ENCODE measurements at places on chromosomes 6 and 20. TPM values are rescaled to one million over a fixed set of nuclear protein-coding genes. Genes with fewer than 3 reads are reported as not detected.

The EDEM2 gene
- total RNA-seq = 15.5 TPM

The NR2E1 gene
- not detected for total RNA-seq

The TTK gene
- total RNA-seq = 51.1 TPM

The FAM83D gene
- 13.6 TPM for total RNA-seq

DNA sequence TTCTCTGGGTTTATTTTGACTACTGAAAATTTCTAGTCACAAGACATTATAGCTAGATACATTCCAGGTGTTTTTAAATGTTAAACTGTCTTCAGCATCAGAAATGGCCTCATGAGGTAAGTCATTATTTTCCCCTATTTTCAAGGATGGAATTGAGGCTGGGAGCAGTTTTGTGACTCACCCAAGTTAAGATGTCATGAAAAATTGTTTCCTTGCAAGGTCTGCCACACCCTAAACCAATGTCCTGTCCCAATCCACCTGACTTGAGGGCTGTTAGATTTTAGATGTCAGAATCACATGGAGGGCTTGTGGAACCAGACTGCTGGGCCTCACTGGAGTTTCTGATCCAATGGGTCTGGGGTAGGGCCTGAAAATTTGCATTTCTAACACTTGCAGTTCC lies 16.9 kb downstream of the SLC22A3 start:
- H3K27me3 ChIP-seq = peaks cover 3% of the 10 kb centered on the region
- no peak overlapping the region for H3K4me3 ChIP-seq
- H3K27ac ChIP-seq = no peak overlapping the region

- no peak overlapping the region for H3K4me3 ChIP-seq
- H3K27ac ChIP-seq = no peak overlapping the region
- H3K36me3 ChIP-seq = no peaks in the 10 kb centered on the region
- peaks cover 6% of the 10 kb centered on the region for H3K4me1 ChIP-seq
- no peak for DNase-seq
These were observed 166.1 kb downstream of the GRM4 start for GRCh38 chr6:33979750-33980149.

The BMP6 gene
- total RNA-seq = 0.36 TPM

The CLVS2 gene
- total RNA-seq = not detected

GRCh38 chr6:7631466-7631865 lies 41.5 kb downstream of the SNRNP48 start:
- H3K27me3 ChIP-seq = no peaks in the 10 kb centered on the region
- DNase-seq = no peak
- H3K4me3 ChIP-seq = no peak overlapping the region
- no peaks in the 10 kb centered on the region for H3K4me1 ChIP-seq

The ARMC2 gene
- 3.9 TPM for total RNA-seq

The PDE10A gene
- total RNA-seq = not detected

- no peak overlapping the region for H3K27ac ChIP-seq
- no peak overlapping the region for H3K4me3 ChIP-seq
- H3K36me3 ChIP-seq = no peaks in the 10 kb centered on the region
- no peaks in the 10 kb centered on the region for H3K27me3 ChIP-seq
- H3K4me1 ChIP-seq = peaks cover 72% of the 10 kb centered on the region
These were observed 47.8 kb downstream of the ELOVL5 start for GRCh38 chr6:53300656-53301551.

DNA sequence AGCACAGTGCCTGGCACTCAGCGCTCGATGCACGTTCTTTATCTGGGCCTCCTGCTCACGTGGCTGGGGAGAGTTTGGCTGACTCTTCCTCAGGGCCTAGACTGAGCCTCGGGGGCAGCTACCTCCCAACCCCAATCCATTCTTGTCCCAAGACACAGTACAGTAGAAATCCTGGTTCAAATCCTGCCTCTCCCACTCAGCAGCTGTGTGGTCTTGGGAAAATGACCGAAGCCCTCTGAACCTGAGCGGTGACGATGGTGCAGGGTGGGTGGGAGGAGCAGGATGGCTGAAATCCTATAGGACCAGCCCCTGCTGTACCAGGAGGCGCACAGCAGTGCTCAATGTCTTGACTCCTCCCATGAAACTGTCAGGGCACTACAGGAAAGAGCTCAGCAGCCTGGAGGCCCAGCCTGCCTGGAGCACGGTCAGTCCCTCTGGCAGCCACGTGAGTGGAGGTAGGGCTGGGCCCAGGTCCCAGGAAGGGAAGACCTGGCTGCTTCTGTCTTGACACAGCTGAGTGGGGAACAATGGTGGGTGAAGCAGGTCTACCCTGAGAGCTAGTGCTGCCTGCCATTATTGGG lies 31.5 kb downstream of the PDRG1 start:
- H3K4me1 ChIP-seq = peaks cover 3% of the 10 kb centered on the region
- no peak overlapping the region for H3K4me3 ChIP-seq
- no peak for DNase-seq
- H3K36me3 ChIP-seq = no peaks in the 10 kb centered on the region
- no peak overlapping the region for H3K27ac ChIP-seq

DNA sequence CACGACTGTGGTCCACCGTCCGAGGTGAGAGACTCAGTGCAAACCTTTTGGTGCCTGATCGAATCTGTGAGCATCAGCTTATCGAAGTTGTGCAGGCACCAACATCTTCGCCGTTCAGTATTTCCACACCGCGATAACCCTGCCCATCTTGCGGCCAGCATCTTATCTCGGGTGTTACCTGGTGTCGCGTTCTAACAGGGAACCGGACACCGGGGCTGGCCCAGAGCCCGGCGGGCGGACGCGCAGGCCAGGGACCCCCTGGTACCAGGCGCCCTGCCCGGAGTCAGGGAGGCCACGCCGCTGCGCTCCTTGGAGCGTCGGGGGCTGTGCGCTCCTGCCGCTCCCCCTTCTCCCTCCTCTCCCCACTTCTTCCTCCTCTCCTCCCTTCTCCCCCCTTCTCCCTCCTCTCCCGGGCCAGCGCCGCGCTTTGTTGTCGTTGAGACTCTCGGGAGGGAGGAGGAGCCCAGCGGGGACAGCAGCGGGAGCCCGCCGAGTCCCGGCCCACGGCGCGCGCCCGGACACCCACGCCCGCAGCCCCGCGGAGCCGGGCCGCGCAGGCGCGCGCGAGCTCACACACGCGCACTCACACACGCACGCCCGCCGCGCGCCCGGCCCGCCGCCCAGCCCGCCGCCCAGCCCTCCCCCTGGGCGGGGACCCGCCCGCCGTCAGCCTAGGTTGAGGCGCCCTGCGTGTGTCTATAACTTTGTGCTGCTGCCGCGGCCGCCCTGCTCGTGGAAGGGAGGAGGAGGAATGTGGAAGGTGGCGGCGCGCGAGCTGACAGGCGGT lies 1.4 kb upstream of the FOXO3 start:
- H3K4me1 ChIP-seq = peaks cover 22% of the 10 kb centered on the region
- peaks cover 10% of the 10 kb centered on the region for H3K27me3 ChIP-seq
- H3K36me3 ChIP-seq = peaks cover 3% of the 10 kb centered on the region
- peak; percentile 78 for DNase-seq
- H3K27ac ChIP-seq = peak overlapping the region; percentile 89
- H3K4me3 ChIP-seq = peak overlapping the region; percentile 88

The DCDC2 gene
- not detected for total RNA-seq

GRCh38 chr6:90074161-90074850 lies 180.0 kb downstream of the GJA10 start:
- H3K4me1 ChIP-seq = peaks cover 99% of the 10 kb centered on the region
- H3K27ac ChIP-seq = peak overlapping the region; percentile 94
- no peak for DNase-seq

The SAMD3 gene
- 2.3 TPM for total RNA-seq

The GTSF1L gene
- not detected for total RNA-seq

- no peaks in the 10 kb centered on the region for H3K4me1 ChIP-seq
- no peak overlapping the region for H3K27ac ChIP-seq
- H3K27me3 ChIP-seq = peaks cover 4% of the 10 kb centered on the region
These were observed 11.8 kb upstream of the CAP2 start for GRCh38 chr6:17381424-17382147.

The SYCP2 gene
- 1.5 TPM for total RNA-seq

The PKIB gene
- 0.67 TPM for total RNA-seq

The ENPP1 gene
- total RNA-seq = 0.19 TPM

The CRISP3 gene
- total RNA-seq = not detected

GRCh38 chr6:118830691-118831090 lies 63.3 kb upstream of the ASF1A start:
- no peaks in the 10 kb centered on the region for H3K27me3 ChIP-seq
- H3K27ac ChIP-seq = no peak overlapping the region
- no peak for DNase-seq
- H3K4me3 ChIP-seq = no peak overlapping the region
- H3K4me1 ChIP-seq = peaks cover 2% of the 10 kb centered on the region

- no peak overlapping the region for H3K4me3 ChIP-seq
- H3K27me3 ChIP-seq = no peaks in the 10 kb centered on the region
- DNase-seq = no peak
- H3K36me3 ChIP-seq = no peaks in the 10 kb centered on the region
- H3K4me1 ChIP-seq = no peaks in the 10 kb centered on the region
- no peak overlapping the region for H3K27ac ChIP-seq
These were observed 16.4 kb upstream of the MCUR1 start for GRCh38 chr6:13830803-13831202.

DNA sequence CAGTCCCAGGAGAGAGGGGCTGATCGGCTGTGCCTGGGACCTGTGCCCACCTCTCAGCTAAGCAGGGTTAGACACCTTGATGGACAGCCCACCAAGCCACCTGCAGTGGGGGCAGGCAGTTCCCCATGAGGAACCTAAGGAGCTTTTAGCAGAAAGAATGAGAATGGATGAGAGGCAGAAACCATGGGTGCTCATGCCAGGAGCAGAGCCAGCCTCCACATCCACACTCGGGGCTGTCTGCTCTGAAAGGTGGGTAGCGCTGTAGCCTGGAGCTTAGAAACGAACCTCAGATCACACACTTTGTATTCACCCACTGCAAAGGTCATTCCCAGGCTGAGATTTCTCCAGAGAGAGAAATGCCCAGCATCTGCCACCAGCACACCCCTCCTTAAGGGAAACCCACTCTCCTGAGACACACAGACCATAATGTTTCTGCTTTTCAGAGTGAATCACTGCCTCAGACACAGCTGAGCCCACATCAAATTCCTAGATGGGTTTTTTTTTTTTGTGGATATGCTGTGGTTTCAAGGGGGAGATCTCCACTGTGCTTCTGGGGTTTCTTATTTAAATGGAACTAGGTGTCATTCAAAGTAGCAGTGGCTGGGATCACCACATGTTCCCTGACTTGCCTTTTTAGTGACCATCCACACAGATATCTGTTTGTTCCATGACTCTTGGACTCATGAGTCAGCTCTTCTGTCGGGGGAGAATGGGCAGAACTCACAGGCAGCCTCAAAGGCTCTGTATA lies 218.9 kb downstream of the EYA2 start:
- no peak for DNase-seq
- no peaks in the 10 kb centered on the region for H3K4me1 ChIP-seq
- H3K36me3 ChIP-seq = no peaks in the 10 kb centered on the region
- peaks cover 7% of the 10 kb centered on the region for H3K27me3 ChIP-seq

DNA sequence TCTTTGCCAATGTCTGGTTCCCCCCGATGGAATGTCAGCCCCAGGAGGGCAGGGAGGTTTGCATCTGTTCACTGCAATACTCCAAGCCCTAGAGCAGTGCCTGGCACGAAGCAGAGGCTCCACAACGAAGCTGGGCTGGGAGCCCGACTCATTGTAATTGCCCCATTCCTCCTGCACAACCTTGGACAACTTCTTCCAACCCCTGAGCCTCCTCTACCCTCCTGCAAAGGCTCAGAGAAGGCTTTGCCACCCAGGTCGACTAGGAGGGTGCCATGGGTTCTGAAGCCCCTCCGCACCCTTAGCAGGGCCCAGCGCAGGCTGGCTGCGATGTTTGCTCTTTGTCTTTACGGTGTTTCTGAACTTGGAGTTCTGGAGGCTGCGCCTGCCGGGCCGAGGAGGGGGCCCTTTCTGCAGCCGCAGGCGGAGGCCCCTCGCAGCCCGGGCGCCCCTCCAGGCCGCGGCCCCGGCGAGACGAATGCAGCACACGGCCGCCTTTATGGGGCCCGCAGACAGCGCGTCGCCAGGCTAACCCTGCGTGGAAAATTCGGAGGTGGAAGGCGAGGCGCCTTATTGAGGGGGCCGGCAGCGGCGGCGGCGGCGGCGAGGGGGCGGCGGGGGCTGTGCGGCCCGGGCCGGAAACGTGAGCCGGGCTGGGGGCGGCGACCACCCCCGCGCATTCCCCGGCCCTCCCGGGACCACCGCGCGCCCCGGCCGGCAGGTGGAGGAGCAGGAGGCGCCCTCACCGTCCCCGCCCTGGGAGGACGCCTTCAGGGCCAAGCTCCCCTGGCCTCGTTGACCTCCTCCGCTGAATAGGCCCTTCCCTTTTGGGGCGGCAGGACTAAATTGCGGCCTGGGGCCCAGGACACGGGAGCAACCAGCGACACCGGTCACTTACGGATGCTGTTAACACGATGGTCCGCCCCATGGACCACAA lies 27.0 kb downstream of the SNAI1 start:
- no peaks in the 10 kb centered on the region for H3K36me3 ChIP-seq
- H3K4me3 ChIP-seq = no peak overlapping the region
- peaks cover 16% of the 10 kb centered on the region for H3K4me1 ChIP-seq

The SLC23A2 gene
- 18.1 TPM for total RNA-seq

DNA sequence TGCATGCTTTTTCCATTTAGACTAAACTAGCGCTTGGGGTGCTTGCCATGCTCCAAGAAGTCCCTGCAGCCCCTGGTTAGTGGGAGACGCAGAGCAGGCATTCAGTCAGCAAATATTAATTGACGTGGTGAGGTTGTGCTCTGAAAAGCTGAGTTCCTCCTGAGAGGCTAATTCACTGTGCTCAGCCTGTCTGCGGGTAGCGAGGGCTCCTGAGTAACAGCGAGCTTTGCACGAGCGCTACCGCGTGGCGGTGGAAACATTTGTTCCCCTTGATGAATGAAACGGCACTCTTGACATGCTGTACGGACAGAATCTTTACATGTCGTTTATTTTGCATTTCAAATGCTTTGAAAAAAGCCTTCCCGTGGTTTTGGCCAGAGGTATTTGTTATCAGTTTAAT lies 170.6 kb upstream of the AGPAT4 start:
- no peak overlapping the region for H3K27ac ChIP-seq
- H3K4me1 ChIP-seq = peaks cover 4% of the 10 kb centered on the region
- peaks cover 3% of the 10 kb centered on the region for H3K27me3 ChIP-seq
- H3K36me3 ChIP-seq = no peaks in the 10 kb centered on the region

- H3K27me3 ChIP-seq = no peaks in the 10 kb centered on the region
- peaks cover 15% of the 10 kb centered on the region for H3K4me1 ChIP-seq
- DNase-seq = no peak
- H3K36me3 ChIP-seq = peaks cover 9% of the 10 kb centered on the region
- H3K27ac ChIP-seq = no peak overlapping the region
These were observed 52.8 kb downstream of the B4GALT5 start for GRCh38 chr20:49660912-49661311.

DNA sequence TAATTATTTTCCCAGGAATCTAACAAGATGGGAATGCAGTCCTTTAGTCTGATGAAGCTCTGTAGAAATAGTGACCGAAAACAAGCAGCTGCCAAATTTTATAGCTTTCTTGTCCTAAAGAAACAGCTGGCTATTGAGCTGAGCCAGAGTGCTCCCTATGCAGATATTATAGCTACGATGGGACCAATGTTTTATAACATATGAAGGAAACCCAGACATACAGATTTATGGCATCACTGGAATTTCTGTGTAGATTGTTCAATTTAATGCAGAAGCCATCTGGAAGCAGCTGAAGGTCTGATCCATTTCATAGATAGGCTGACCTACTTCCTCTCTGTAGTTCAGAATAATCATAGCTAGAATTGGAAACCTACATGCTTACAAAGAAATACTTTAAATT lies 11.8 kb upstream of the SNPH start:
- H3K4me1 ChIP-seq = peaks cover 9% of the 10 kb centered on the region
- DNase-seq = no peak
- no peaks in the 10 kb centered on the region for H3K27me3 ChIP-seq

The WASF1 gene
- total RNA-seq = 1.5 TPM

GRCh38 chr20:54166987-54167662 lies 6.7 kb downstream of the CYP24A1 start:
- H3K36me3 ChIP-seq = no peaks in the 10 kb centered on the region
- no peak overlapping the region for H3K27ac ChIP-seq
- H3K4me1 ChIP-seq = no peaks in the 10 kb centered on the region

The GABRR2 gene
- total RNA-seq = not detected

Measured in activated naive CD4-positive, alpha-beta T cell treated with anti-CD3 and anti-CD28 coated beads for 36 hours (primary cell).